ENCODE measurements at places on chromosomes 6 and 20. TPM values are rescaled to one million over a fixed set of nuclear protein-coding genes. Genes with fewer than 3 reads are reported as not detected.

Gene TTK
- 11.9 TPM for total RNA-seq

Gene LPA
- total RNA-seq, result 0.93 TPM

Gene EYA2
- 18.0 TPM for total RNA-seq

Gene REM1
- total RNA-seq, result 3.3 TPM

Gene OR2J3
- not detected for total RNA-seq

Gene SLC17A3
- not detected for total RNA-seq

Gene SLC24A3
- 12.8 TPM for total RNA-seq
